ENCODE measurements at places on chromosomes 12 and 14.

- DNase-seq, result no peak
Measured at GRCh38 chr14:97380539-97380941, 583.4 kb downstream of the VRK1 start.

DNA sequence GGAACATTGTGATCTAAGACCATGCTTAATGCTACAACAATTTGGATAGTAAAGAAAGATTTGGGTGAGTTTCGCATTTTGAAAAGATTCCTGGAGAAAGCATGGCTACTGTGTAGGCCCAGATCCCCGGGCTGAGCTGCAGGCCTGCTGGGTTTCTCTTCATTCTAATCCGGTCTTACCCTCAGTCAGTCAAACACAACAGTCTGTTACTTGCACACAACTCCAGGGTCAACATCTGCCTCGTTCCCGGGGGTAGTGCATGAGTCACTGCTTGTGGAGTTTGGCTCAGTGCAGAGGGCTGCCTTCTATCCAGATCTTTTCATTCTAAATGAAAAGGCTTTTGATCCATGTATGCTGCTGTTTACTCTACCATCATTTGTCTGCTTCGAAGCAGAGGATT is 60.4 kb upstream of the SEL1L start:
- DNase-seq, result peak; percentile 1

DNA sequence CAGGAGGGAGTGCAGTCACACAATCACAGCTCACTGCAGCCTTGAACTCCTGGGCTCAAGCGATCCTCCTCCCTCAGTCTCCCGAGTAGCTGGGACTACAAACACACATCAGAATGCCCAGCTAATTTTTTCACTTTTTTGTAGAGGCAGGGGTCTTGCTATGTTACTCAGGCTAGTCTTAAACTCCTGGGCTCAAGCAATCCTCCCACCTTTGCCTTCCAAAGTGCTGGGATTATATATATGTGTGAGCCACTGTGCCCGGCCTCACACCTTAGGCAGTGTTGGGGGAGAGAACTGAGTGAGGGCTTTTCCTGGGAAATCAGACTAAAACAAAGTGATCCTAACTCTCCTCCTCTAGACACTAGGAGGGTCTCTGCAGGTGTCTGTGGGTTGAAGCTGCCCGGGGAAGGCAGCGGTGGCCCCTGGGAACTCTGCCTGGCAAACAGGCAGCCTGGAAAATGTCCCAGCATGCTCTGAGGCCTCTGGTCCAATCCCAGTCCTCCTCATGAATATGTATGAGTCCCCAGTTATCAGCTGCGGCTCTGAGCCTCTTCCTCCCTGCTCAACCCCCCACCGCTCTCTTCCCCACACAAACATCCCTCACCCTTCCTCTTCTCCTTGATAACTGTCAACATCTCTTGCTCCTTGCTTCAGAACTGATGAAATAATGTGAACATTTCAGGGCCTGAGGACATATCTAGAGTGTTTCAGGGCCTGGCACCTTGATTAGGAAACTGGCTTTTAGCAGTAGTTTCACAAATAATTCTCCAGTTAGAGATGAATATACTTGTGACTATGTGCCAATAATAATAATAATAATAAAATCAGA is 7.9 kb upstream of the NAA25 start:
- DNase-seq, result peak; percentile 57

DNA sequence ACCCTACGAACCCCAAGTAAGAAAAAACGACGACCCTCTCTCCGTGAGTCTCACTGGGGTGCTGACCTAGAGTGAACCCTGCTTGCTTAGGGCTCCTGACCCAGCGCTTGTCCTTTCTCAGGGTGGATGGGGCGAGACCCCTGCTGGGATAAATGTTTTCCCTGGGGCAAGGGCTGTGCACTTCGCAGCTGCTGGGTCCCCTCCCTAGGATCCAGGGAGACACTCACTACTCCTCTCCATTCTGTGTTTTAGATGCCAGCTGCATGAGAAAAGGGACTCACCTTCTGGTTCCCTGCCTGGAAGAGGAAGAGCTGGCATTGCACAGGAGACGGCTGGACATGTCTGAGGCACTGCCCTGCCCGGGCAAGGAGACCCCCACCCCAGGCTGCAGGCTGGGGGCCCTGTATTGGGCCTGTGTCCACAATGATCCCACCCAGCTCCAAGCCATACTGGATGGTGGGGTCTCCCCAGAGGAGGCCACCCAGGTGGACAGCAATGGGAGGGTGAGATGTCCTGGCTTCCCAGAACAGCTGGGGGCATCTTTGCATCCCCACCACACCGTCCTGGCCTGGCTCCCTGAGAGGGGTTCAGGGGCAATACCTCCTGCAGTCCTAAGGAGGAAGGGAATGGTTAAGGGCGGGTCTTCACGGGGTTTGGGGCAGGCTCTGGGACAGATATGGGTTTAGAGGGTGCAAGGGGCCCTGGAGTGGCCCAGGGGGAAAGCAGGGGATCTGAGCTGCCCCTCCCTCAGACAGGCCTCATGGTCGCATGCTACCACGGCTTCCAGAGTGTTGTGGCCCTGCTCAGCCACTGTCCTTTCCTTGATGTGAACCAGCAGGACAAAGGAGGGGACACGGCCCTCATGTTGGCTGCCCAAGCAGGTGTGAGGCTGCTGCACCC is 663 bp downstream of the ANKRD33 start:
- DNase-seq, result no peak

GRCh38 chr12:7542813-7543212 is 39.2 kb upstream of the CD163 start:
- peak; percentile 76 for DNase-seq

GRCh38 chr12:123063535-123063934 is 83.1 kb downstream of the ARL6IP4 start:
- DNase-seq, result no peak

DNA sequence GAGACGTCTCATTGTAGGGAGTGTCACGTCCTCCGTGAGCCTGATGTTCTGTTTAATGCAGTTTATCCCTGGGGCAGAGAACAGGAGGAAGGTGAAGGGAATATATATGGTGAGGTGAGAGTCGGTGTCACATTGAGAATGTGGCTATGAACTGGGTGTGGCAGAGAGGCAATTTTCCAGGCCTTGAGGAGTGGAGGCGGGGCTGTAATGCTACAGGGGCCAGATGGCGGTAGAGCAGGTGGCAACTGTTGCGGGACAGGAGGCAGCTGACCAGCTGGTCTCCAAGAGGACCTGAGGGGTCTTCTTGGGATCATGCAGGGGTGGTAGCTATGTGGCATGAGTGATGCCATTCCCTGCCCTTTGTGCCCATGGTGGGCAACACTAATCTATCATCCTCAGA is 59.6 kb downstream of the CACNA1C start:
- no peak for DNase-seq

DNA sequence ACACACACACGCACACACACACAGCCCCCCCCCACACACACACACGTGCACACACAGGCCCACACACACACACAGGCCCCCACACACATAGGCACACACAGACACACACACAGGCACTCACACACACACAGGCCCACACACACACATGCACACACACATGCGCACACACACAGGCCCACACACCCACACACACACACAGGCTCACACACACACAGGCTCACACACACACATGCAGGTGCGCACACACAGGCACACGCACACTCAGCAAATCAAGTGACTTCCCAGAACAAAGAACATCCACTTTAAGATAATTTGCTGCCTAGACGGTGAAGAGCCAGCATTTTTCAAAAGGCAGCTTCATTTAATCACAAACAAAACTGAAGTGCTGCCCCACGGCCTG is 78.5 kb upstream of the FBRSL1 start:
- no peak for DNase-seq

GRCh38 chr12:62744551-62744950 is 190.4 kb downstream of the PPM1H start:
- DNase-seq, result peak; percentile 66

GRCh38 chr14:22300646-22301045 is 288.4 kb downstream of the DAD1 start:
- DNase-seq, result no peak

GRCh38 chr12:114405519-114406271 is at the start of gene TBX5:
Gene TBX5, minus strand, starts transcription at chr12:114406144. Its CDS starts 2,246 bp downstream, at chr12:114403898.
- peak; percentile 41 for DNase-seq
